Mesenchymal stem cell (in vitro differentiated cells and primary cell): ENCODE measurements at places on chromosomes 12 and 14.

GRCh38 chr14:97592341-97592980 lies 795.3 kb downstream of the VRK1 start:
- no peak for DNase-seq
- no peaks in the 10 kb centered on the region for H3K27me3 ChIP-seq
- no peaks in the 10 kb centered on the region for H3K36me3 ChIP-seq
- H3K4me1 ChIP-seq = no peaks in the 10 kb centered on the region
- H3K4me3 ChIP-seq = no peak overlapping the region
- no peak overlapping the region for H3K27ac ChIP-seq

GRCh38 chr12:47882781-47883546 lies 21.8 kb downstream of the VDR start:
- H3K4me3 ChIP-seq = no peak overlapping the region
- H3K4me1 ChIP-seq = peaks cover 15% of the 10 kb centered on the region
- no peaks in the 10 kb centered on the region for H3K36me3 ChIP-seq
- no peaks in the 10 kb centered on the region for H3K27me3 ChIP-seq

- no peaks in the 10 kb centered on the region for H3K27me3 ChIP-seq
- no peak overlapping the region for H3K27ac ChIP-seq
- no peaks in the 10 kb centered on the region for H3K36me3 ChIP-seq
- H3K4me3 ChIP-seq = peak overlapping the region; percentile 68
- H3K4me1 ChIP-seq = no peaks in the 10 kb centered on the region
These were observed 32.4 kb downstream of the AK7 start for GRCh38 chr14:96424109-96424989.

DNA sequence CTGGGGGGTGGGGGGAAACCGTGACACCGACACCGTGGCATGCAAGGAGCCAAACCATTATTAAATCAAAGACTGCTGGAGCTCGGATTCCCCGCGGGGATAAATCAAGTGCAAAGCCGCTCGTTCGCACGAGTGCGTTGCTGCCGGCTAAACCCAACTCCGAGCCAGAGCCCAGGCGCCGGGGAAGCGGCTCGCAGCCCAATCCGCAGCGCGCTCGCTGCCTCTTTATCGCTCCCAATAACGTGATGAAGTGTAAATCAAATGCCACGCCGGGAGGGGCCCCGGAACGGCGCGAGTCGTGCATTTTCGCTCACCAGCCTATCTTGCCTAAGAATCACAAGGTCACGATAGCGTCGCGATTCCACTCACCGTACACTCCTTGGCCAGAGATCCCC lies 1.3 kb downstream of the MDGA2 start:
- H3K27me3 ChIP-seq = peaks cover 53% of the 10 kb centered on the region
- H3K4me3 ChIP-seq = peak overlapping the region; percentile 53
- no peak overlapping the region for H3K27ac ChIP-seq
- H3K36me3 ChIP-seq = no peaks in the 10 kb centered on the region

GRCh38 chr14:102317564-102318248 lies 1.8 kb upstream of the ZNF839 start:
- peak overlapping the region; percentile 81 for H3K4me3 ChIP-seq
- peak overlapping the region; percentile 89 for H3K27ac ChIP-seq
- H3K4me1 ChIP-seq = peaks cover 18% of the 10 kb centered on the region
- no peak for DNase-seq

GRCh38 chr14:89736881-89737280 lies 217.6 kb downstream of the EFCAB11 start:
- H3K27me3 ChIP-seq = no peaks in the 10 kb centered on the region
- H3K4me1 ChIP-seq = no peaks in the 10 kb centered on the region
- H3K27ac ChIP-seq = no peak overlapping the region
- no peak overlapping the region for H3K4me3 ChIP-seq

GRCh38 chr12:103241184-103241583 lies 254.6 kb downstream of the C12orf42 start:
- DNase-seq = no peak
- no peak overlapping the region for H3K27ac ChIP-seq
- H3K36me3 ChIP-seq = no peaks in the 10 kb centered on the region
- H3K4me3 ChIP-seq = no peak overlapping the region
- no peaks in the 10 kb centered on the region for H3K4me1 ChIP-seq

DNA sequence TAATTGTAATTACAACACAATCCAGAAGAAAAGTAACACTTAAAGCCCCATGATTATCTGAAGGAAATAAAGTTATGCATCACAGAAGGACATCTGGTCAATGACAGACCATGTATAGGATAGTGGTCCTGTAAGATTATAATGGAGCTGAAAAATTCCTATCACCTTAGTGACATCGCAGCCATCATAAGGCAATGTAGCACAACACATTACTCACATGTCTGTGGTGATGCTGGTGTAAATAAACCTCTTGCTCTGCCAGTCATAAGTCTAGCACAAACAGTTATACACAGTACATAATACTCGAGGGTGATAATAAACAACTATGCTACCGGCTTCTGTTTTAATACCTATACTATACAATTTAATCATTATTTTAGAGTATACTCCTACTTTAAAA lies 11.2 kb downstream of the ATG2B start:
- no peaks in the 10 kb centered on the region for H3K36me3 ChIP-seq
- DNase-seq = peak; percentile 66

DNA sequence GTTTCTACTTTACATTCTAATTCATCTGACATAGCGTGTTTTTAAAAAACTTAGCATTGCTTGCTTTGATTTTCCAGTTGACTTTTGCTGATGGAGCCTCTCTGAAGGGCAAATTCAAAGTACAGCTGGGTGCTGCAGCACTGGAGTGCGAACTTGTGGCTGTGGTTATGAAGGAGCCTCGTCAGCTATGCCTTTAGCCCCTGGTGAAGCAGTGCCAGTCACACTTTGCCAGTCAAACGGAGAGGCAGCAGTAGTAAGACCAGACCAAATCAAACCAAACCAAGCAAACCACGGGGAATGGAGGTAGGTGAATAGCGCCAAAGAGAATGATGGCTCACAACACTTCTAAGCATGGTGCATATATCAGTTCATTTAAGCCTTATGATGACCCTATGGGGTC lies 15.1 kb upstream of the SLC38A2 start:
- H3K27me3 ChIP-seq = no peaks in the 10 kb centered on the region
- peak overlapping the region; percentile 94 for H3K27ac ChIP-seq
- no peak overlapping the region for H3K4me3 ChIP-seq
- no peak for DNase-seq
- H3K36me3 ChIP-seq = no peaks in the 10 kb centered on the region

GRCh38 chr14:56210571-56210970 lies 92.4 kb downstream of the PELI2 start:
- no peak overlapping the region for H3K27ac ChIP-seq
- no peak overlapping the region for H3K4me3 ChIP-seq
- H3K36me3 ChIP-seq = no peaks in the 10 kb centered on the region
- peaks cover under 1% of the 10 kb centered on the region for H3K4me1 ChIP-seq
- no peak for DNase-seq

DNA sequence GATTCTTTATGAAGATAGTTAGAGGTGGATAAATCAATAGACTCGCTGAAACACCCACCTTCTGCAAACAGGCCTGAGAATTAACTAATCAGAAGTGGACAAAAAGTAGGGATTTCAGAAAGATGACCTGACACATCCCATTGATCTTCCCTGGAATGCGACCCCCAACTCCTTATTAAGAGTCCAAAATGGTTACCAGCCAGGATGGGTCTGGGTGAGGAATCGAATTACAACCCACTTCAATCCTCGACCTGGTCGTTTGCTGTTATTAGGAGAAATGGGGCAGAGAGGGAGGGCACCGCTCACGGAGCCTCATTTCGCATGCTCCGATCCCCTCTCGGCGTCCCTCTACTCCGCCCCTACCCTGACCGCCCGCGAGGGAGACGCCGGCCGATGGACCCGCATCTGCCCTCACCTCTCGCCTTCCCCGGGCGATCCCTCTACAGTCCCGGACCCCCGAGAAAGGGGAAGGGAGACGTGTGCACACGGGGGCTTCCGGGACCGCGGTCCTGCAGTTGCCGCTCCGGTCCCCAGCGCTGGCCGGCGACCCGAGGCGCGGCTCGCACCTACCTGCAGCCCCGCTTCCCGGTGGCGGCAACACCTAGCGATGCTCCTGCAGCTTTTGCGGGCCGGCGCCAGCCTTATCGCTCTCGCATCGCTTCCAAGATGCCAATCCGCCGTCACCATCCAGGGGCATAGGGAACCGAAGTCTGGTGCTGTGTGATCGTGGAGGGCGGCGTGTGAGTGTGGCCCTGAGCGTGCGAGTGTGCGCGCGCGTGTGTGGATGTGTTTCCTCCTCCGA lies 69.3 kb upstream of the USP15 start:
- DNase-seq = no peak
- no peak overlapping the region for H3K27ac ChIP-seq
- no peaks in the 10 kb centered on the region for H3K36me3 ChIP-seq
- peaks cover 19% of the 10 kb centered on the region for H3K4me1 ChIP-seq
